ENCODE measurements at places on chromosomes 3 and 15.
A peak's percentile ranks its signal among the peaks of the same experiment; 100 is the strongest.

GRCh38 chr3:114144909-114145688 lies 33.8 kb downstream of the DRD3 start:
- DNase-seq, result peak; percentile 36

DNA sequence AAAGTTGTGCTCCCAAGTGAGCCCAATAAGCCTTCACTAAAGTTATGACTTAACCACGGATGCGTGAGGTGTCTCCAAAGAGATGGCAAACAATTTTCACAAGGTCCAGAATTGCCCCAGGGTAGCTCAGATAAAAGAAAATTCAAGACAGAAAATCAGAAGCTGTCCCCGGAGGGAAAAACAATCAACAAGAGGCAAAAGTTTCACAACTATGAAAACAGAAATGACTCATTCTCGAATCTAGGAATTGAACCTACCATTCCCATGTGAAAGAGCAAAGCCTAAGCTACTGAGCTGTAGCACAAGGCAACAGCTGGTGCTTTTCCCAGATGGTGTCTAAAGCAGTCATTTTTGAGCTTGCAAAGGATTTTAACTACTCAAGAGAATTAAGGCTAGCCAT lies 33.5 kb upstream of the MKRN3 start:
- DNase-seq, result no peak

DNA sequence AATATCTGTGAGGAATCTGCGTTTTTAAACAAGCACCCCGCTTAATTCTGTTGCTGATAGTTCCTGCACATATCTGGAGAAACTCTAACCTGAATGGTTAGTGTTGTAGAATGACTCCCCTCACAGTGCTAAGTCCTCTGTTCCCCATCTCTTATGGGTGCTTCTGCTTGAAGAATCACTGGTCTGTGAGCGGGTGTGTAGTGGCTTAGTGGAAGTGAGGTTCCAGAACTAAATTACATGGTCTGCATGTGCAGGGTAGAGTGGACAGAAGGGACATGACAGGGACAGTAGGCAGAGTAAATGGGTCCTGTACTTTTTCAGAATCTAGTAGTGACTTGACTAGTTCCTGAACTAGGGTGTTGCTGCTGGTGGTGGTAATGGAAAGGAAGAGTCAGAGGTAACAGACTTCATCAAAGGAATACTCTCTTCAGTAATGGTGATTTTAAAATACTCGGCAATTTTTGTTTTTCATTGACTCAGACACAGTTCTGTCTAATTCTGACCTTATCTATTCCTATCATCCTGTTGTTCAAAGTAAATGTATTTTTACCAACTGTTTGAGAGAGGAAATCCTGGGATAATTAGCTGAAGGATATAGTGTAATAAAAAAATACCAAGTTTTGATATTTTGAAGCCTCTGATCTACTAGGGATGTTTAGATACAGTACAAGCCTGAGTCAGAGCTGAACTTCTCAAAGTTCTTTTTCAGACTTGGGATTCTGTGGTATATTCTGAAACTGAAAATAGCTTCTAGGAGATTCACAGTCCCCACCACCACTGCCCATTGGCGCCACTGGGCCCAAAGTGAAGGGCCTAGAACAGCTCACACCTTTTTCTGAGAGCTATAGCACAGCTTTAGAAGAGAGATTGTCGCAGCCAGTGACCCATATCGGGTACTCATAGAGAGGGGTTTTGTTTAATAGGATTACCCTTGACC lies 55.5 kb downstream of the FNDC3B start:
- peak; percentile 32 for DNase-seq

DNA sequence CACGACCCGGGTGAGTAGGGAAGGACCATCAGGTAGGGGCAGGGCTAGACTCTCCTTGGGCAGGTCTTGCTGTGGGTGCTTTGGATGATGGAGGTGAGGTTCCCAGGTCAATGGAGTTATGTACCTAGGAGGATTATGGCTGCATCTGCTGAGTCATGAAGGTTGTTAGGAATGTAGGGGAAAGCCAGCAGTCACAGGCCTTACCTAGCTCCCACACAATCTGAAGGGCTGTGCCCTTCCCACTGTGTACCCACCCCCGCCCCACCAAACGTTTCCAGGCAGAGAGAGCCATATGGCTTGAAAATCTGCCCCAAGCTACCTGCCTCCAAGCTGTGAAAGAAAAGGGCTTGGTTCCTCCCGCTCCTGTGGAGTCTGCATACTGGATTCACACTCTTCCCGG lies 573.4 kb upstream of the DPPA4 start:
- DNase-seq, result no peak

DNA sequence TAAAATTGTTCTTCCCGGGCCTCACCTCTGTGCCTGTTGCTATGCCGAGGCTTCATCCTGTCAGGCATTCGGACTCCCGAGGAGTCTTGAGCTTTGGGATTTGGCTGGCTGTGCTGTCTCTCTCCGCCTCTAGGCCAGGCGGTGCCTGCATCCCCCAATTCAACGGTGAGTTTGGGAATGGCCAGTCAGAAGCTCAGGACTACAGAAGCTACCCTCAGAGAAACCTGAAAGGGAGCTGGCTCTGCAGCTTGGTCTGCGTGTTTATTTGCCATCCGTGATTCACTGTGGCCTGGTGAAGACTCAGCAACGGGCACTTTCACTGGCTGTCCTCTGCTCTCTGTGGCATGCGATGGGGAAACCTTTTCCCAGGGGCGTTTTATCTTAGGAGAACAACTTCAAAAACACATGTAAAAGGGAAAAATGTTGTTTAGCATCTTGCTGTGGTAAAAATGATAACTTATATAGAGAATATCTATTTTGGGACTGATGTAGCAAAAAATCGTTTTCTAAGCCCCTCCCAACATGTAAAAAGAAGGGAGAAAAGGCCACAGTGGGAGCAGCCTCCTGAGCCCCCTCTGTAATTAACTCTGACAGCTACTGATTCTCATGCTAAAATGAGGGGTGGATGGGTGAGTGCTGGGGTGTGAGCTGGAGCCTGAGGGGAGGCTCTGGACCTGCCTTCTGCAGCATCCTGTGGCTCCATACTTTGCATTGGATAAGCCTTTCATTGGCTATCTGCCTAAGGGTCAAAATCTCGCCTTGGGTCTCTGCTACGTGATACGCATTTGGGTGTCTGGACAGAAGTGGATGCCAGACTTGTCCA lies 103.4 kb upstream of the KLHL25 start:
- DNase-seq, result no peak

DNA sequence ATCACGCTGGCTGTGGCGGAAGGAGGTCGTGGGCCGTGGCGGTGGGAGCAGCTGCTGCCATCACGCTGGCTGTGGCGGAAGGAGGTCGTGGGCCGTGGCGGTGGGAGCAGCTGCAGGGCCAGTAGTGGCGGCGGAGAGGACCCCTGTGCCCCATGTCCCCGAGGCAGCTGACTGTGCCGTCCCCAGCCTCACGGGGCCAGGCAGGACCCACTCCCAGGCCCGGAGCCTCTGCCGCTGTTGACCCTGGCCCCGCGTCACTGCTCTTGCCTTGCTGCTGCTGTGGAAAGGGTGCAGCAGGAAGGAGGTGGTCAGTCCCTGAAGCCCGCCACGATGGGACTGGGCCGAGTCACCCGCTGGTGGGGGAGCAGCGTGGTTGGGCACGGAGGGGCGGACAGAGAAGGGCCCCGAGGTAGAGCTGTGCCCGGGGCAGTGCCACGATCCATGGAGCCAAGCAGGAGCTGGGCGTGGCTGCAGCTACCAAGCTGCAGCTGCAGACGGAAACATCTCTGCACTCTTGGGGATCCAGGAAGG lies 71.2 kb downstream of the GLB1 start:
- DNase-seq, result no peak

- no peak for DNase-seq
Observed at GRCh38 chr3:8827641-8828040, 58.2 kb upstream of the OXTR start.

GRCh38 chr15:34436956-34437442 lies 609 bp downstream of the GOLGA8A start:
- DNase-seq, result peak; percentile 69

DNA sequence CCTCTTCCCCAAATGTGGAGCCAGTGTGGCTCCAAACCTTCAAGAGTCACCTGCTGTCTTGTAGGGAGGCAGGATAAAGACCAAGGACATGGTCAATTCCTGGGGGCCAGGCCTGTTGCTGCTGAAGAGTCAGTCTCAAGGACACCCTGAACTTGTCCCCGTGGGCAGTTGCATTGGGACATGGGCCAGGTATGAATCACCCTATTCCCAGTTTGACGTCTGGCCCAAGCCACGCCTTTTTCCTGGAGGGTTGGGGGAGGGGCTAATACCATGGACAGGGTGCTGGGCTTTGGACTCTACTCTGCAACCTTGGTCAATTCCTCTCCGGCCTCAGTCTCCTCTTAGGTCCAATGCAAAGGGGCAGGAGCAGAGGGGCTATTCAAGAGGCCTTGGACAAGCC lies 10.4 kb downstream of the ATP2B2 start:
- no peak for DNase-seq

GRCh38 chr15:69762373-69763148 lies 309.9 kb downstream of the RPLP1 start:
- no peak for DNase-seq

- no peak for DNase-seq
Observed at GRCh38 chr3:107421170-107421792, 44.0 kb downstream of the CCDC54 start.

- no peak for DNase-seq
Observed at GRCh38 chr3:109903100-109903499, 565.8 kb upstream of the DPPA4 start.

DNA sequence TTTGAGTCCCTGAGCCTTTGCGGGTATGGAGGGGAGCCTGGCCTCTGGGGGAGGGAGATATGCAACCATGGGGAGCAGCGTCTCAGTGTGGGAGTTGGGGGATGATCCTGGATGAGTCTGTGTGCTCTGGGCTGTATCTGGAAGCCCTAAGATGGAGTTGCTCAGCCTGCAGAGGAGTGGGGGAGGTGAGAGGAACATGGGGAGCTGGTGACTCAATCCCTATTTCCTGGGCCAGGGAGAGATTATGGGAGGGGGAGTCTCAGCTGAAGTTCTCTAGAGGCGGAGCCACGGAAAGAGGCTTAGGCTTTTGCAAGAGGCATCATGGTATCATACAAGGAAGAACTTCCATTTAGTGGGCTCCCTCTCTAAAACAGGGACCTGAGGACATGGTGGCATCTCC lies 59.5 kb upstream of the TMEM115 start:
- no peak for DNase-seq

DNA sequence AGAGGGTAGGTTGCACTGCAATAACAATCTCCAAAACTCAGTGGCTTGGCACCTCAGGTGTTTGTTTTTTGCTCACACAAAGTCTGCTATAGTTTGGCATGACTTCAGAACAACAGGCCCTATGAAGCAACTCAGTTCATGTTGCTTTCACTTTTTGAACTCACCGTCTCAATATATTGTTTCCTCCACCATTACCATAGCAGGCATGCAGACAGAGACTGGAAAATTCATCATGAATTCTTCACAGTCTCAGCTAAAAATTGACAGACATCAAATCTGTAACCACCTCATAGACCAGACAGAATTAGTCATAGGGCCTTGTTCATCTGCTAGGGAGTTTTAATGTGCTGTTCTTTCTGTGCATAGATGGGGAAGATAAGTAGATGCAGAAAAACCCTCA lies 161.4 kb upstream of the POU1F1 start:
- no peak for DNase-seq

All from stimulated activated naive CD8-positive, alpha-beta T cell treated with anti-CD3 and anti-CD28 coated beads, Interleukin-15, Interleukin-2, amounts not matched to agents 100 U/mL and 50 U/mL, for 24 hours (primary cell).